ENCODE measurements at places on chromosomes 6 and 20.

- DNase-seq: no peak
Observed at GRCh38 chr6:90435207-90435899, 138.7 kb upstream of the BACH2 start.

- no peak for DNase-seq
Observed at GRCh38 chr6:106693418-106693817, 64.0 kb downstream of the QRSL1 start.

DNA sequence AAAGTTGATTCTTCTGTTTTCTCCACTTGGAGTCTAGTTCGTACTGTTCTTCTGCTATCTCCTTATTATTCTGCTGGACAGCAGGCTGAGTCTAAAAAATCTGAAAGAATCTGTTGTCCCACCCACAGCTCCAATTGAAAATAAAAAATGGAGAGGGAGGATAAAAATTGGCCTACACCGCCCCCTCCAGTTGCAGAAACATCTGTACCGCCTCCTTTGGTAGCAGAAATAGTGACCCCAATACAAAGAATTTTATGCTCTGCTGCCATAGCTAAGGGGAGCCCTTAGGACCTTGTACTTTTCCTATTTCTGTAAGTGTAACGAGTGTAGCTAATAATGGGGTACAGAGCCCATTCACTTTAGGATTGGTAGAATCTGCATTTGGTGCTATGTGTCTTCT, 4.9 kb upstream of the FKBP1A start:
- DNase-seq: no peak

GRCh38 chr20:63268671-63269439, 3.8 kb upstream of the ARFGAP1 start:
- no peak for DNase-seq

GRCh38 chr20:607476-607875, 2.6 kb downstream of the TCF15 start:
- no peak for DNase-seq

GRCh38 chr6:106974336-106974998, at the start of gene CD24:
Gene CD24, minus strand, starts transcription at chr6:106974729. Its CDS starts 83 bp downstream, at chr6:106974646.
- DNase-seq: no peak

DNA sequence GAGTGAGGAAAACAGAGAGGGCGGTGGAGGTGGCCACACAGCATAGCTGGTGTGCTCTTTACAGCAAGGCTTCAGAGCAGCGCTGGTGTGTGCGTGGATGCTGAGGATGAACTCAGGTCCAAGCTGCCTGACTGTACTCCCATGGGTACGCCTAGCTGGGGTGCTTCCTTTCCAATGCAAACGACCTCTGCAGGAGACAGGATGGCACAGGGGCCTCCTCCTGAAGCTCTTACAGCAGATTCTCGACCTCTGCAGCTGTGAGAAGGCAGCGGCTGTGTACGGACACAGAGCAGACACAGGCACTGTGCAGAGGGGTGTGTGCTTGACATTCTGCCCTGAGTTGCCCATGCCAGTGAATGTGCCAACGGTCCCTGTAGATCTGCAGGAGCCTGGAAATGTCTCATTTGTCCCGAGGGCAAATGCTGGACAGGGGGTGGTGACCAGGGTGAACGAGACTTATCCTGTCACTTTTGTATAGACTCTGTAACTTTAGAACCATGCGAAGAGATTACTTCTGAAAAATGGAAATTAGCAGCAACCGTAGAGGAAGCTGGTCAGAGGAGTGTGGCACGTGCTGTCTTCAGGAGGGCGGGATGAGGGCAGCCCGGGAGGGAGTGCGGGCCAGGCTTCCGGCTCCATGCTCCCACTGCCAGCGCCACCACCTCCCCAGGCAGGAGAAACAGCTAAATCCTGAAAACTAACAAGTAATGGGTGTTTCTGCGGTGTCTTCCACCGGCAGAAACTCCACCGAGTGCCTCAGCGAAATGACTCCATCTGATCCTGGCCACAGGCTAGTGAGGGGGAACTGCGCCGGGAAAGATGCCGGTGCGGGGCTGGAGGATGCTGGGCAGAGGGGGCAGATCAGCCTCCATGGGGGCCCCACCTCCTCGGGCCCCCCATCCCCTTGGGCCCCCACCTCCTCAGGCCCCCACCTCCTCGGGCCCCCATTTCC, 120.9 kb upstream of the RPS6KA2 start:
- DNase-seq: no peak

DNA sequence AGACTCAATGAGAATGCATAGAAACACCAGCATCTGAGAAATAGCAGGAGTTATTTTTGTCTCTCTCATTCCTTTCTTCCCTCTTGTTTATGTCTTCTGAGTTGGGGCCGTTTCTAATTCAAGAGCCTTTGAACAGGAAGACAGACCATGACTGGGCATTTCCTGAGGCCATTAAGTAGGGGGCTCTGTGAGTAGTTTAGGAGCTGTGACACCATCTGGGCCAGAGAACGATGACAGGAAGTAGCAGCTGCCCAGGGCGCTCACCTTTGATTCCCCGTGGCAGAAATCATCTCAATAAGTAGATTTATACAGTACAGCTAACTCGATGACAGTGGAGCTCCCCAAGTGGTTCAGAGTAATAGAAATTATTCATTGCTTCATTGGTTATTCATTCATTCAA, 298.4 kb upstream of the PLN start:
- DNase-seq: no peak

GRCh38 chr6:62530985-62531384, 245.0 kb upstream of the KHDRBS2 start:
- no peak for DNase-seq

GRCh38 chr20:23585449-23585807, 17.1 kb upstream of the CST9L start:
- no peak for DNase-seq

DNA sequence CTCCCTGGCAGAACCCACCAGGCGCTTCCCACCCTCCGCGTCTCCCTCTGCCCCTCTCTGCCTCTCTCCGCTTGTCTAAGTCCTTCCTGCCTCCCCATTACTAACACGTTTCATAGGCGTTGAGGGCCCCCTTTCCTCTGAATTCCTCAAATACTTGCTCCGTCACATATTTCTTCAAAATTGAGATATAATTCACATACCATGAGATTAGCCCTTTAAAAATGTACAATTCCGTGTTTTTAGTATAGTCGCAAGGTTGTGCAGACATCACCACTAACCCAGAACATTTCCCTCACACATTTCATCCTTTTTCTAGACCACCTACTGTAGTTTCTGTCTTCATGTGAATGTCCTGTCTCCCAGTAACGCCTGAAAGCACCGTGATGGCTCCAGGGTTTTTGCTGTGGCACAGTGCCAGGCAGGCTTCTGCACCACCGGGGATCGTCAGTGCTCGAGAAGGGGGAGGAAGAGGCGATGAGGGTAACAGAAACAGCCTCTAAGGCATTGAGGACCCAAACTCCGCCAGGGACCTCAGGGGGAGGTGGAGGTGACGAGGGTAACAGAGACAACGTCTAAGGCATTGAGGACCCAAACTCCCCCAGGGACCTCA, 141.9 kb upstream of the SNX9 start:
- no peak for DNase-seq

DNA sequence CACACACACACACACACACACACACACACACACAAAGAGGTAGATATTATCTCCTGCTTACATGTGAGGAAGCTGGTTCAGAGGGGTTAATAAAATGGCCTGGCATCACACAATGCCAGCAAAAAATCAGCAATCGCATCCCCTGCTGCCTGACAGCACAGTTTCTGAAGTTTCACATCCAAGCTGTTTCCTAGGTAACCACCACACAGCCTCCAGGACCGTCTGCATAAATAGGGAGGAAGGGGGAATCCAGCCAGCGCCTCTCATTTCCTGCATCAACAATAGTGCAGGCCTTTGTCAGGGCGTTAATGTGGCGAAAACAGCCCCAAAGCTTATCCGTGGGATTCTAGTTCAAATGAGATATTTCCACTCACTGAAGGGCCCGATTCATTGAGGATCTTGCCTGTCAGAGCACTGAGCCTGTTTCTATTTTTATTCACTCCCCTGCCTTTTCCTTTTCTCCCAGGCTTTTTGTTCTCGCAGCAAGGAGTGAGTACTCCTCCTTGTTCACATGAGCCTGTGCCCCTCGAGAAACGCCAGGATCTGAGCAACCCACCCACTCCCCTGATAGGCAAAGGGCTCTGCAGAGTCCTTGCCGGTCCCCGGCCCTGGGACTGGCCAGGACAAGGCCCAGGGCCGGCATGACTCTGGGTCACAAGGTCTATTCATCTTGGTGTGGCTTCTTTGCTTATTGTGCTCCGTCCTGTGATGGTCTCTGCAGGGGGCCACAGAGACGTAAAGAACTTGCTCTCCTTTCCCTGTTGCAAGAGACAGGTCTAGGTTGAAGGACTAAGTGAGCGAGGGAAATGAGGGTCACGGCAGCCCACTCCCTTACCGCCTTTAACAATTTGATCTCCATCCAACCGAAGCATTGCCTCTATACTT, 32.7 kb downstream of the TUBB2B start:
- DNase-seq: no peak

DNA sequence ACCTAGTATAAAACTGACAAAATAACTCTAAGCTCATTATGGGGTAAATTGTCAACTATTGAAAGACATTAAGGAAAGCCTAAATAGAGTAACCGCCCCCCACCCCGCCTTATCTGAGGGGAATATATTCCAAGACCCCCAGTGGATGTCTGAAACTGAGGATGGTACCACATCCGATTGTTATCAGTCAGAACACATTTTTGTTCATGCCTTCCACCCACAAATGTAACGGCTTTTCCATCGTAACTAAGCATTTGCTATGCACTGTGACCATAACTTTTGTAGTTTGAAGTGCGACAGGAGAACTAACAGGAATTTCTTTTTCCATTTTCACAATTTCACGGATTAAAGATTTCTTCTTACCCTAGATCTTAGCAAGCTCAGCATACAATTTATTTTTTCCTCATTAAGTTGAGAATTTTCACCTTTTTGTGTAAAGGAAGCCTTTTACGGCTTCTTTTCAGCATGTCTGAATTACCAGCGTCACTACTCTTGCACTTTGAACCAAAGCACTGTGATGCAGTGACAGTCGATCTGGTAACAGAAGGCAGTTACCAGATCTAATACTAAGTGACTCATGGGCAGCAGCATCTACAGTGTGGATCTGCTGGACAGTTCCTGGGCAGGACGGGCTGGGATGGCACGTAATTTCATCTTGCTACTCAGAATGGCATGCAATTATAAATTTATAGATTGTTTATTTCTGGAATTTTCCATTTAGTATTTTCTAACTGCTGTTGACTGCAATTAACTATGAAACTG, 11.8 kb downstream of the CFAP61 start:
- no peak for DNase-seq

DNA sequence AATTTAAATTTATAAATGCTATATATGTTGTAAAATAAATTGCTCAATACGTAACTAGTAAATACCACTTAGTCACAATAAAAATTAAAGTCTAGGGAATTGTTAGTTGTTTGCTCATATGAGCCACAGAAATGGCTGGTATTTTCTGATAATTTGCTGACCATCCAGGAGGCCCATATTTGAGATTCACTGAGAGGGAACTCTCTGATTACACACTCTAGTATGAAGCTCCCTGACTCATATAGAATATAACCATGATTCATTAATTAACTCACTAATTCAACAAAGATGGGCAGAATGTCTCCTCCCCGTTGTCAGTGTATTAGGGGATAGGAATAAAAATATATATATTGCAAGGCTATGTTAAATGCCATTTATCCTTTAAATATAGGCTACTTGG, 46.6 kb upstream of the TMEM30A start:
- no peak for DNase-seq

DNA sequence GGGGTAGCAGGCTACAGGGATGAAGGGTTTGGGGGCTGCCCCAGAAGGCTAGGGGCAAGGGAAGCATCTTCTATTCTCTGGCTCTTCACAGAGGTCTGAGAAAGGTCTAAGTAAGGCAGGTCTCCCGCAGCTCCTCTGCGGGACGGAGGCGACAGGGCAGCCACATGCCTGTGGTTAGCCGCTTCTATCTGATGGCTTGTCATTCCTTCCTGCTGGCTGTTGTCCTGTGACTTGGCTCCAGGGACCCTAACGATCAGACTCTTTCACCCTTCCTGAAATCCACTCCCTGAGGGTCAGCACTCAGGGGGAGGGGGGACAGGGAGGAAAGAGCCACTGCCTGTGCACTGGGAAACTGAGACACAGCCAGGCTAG, 673 bp downstream of the CST7 start:
- DNase-seq: no peak

DNA sequence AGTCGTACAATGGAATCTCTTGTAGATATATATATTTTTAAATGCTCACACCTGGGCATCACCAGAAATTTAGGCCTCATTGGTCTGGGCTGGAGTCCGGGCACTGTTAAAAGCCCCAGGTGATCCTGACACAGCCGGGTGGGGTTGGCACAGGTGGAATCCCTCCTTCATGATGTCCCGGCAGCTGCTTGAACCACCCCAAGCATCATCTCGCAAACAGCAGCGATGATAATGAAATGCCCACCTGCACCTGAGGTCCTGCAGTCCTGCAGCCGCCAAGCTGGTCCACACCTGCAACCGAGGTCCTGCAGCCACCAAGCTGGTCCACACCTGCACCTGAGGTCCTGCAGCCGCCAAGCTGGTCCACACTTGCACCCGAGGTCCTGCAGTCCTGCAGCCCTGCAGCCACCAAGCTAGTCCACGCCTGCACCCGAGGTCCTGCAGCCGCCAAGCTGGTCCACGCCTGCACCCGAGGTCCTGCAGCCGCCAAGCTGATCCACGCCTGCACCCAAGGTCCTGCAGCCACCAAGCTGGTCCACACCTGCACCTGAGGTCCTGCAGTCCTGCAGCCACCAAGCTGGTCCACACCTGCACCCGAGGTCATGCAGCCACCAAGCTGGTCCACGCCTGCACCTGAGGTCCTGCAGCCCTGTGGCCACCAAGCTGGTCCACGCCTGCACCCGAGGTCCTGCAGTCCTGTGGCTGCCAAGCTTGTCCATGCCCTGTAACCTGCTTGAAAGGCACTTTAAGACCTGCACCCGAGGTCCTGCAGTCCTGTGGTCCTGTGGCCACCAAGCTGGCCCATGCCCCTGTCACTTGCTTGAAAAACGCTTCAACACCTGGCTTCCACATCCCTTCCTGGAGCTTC, 261.2 kb downstream of the DLL1 start:
- DNase-seq: no peak

DNA sequence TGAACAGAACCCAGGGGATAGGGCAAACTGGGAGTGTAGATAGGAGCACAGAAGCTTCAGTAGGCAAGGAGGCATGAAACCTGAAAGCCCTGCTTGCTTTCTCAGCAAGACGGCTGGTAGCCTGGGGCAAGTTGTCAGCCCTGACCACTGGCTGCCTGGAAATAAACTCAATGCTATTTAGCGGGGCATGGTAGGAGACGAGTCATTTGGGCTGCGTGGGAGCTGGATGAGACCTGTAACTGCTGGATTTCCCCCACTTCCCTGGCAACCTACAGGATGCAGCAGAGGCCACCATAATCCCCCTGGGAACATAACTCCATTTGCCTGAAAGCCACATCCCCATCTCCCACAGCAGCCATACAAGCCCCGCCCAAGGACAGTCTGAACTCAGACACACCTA, 332.6 kb upstream of the TBX18 start:
- no peak for DNase-seq
